Hematopoietic multipotent progenitor cell treated with erythropoietin and hydrocortisone succinate and interleukin-3 and kit ligand, for 6 days (in vitro differentiated cells): ENCODE measurements at places on chromosomes 11 and 22.

DNA sequence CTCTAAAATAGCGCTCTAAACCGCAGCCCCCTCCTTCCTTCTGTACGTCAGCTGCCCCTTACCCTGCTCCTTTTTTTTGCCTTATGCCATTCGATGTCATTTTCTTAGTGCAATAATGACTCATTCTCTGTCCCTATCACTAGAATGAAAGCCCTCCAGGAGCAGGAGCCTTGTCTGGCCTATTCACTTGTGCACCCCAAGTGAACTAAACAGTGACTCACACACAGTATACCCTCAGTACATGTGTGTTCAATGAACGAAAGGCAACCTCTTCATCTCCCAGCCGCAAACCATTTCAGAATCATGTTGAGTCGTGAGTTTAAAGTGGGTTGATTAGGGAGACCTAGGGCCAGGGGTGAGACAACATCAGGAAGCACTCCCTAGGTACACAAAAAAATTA, 50.7 kb upstream of the SPATA19 start:
- no peak for DNase-seq

DNA sequence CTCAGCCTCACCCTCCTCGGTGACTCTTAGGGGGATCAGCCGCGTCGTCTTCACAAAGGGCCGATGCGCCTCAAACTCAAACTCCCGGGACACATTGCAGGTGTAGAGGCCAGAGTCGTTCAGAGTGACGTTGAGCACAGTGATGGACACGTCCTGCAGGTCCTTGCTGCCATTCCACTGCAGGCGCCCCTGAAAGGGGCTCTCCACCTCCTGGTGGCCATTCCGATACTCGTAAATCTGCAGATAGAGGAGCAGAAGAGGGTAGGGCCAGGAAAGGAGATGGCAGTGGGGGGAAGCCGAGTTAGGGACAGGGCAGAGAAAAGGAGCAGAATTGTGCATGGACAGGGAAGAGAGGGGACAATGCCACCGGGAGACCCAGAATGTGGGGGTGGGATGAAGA, 12.0 kb downstream of the SCN3B start:
- DNase-seq: no peak

DNA sequence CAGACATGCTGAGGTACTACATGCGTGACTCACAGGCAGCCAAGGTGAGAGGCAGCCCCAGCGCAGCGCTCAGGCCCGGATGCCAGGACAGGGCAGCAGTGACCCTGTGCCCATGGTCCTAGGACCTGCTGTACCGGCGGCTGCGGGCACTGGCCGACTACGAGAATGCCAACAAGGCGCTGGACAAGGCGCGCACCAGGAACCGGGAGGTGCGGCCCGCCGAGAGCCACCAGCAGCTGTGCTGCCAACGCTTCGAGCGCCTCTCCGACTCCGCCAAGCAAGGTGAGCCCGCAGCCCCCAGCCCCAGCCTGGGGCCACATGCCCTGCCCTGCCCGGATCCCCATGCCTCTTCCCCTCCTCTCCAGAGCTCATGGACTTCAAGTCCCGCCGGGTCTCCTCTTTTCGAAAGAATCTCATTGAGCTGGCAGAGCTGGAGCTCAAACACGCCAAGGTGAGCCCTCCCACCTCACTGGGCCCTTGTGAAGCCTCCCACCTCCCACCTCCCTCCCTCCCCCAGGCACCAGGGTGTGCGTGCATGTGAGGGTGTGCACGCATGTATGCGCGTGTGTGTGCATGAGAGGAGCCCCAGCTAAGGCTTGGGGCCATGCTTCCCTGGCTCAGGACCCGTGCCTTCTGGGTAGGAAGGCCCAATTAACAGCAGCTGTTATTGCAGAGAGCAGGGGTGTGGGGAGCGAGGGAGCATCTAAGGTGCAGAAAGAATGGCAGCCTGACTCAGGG, 5.3 kb downstream of the CFL1 start:
- DNase-seq: peak; percentile 2

GRCh38 chr11:69215784-69216415, 60.2 kb downstream of the SMIM38 start:
- no peak for DNase-seq

DNA sequence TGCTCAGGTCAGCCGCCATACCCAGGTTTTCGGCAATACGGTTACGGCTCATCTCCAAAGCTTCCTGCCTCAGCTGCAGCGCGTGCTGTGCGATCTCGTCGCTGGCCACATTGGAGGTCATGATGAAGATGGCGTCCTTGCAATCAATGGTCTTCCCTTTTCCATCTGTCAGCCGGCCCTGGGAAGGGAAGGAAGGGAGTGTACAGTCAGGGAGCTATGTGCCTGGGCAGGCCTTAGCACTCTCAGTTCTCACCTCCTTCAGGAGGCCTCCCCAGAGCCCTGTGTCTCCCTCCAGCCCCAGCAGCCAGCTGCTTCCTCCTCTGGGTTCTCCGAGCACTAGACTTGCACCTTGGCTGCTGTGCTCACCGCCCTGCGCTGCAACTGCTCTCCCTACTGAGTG, 51.5 kb upstream of the PHOX2A start:
- DNase-seq: no peak

GRCh38 chr11:66683877-66684276, 6.2 kb upstream of the RBM4B start:
- DNase-seq: no peak

- DNase-seq: no peak
These were observed 69.7 kb upstream of the SLC6A5 start for GRCh38 chr11:20529757-20530156.

- peak; percentile 6 for DNase-seq
These were observed 161.9 kb downstream of the INSC start for GRCh38 chr11:15276621-15277020.

- no peak for DNase-seq
These were observed 3.8 kb upstream of the INCENP start for GRCh38 chr11:62120001-62120400.

DNA sequence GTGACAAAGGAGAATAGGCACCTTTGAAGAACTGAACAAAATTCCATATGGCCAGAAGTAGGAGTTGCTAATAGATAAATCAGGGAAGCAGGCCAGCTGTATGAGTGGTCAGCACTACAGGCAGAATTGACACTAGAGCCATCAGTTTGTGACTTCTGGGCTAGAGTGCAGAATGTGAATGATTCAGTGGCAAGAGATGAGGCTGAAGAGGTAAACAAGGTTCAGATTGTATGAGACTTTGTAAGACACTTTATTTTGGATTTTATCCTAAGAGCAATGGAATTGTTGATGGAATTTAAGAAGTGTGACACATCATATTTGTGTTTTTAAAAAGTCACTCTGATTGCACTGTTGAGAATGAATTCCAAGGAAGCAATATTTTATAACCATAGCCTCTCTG, 12.9 kb downstream of the BIRC3 start:
- no peak for DNase-seq

DNA sequence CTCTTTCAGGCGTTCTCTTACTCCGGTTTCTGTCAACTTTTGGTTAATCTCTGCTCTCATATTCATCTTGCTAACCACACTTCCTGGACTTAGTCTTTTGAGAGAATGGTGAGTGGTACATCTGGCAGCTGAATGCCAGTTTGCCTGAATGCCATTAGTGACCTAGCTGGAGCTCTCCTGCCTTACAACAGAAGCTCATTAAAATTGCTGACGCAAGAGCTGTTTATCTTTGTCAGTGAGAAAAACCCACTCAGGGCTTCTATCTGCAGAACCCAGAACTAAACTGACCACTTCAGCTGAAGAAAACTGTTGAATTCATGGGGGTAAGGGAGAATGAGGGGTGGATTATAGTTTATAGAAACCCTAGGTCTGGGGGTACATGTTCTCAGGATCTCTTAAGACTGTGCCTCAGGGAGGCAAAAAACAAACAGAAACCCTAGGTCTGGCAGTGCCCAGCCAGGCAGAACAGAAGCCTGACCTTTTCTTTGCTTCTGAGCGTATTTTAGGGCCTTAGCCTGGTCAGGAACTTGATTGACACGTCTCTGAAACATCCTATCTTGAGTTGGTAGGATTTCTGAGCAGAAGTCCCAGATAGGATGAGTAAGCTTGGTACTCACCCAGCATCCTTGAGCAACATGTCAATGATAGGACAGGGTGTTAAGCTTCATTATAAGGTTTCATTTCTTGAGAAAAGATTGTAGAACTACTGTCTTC, 52.8 kb upstream of the YWHAH start:
- peak; percentile 79 for DNase-seq

DNA sequence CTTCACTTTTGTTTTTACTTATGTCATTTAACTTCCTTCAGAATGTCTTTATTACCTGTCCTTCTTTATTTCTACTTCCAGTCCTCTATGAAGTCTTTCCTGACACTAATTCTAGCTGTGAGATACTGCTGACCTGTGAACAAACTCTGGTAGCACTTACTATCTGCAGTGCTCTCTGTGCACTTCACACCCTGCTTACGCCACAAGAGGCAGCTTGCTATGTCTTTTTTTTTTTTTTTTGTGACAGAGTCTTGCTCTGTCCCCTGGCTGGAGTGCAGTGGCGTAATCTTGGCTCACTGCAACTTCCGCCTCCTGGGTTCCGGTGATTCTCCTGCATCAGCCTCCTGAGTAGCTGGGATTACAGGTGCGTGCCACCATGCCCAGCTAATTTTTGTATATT, 10.7 kb downstream of the STIM1 start:
- DNase-seq: peak; percentile 80

DNA sequence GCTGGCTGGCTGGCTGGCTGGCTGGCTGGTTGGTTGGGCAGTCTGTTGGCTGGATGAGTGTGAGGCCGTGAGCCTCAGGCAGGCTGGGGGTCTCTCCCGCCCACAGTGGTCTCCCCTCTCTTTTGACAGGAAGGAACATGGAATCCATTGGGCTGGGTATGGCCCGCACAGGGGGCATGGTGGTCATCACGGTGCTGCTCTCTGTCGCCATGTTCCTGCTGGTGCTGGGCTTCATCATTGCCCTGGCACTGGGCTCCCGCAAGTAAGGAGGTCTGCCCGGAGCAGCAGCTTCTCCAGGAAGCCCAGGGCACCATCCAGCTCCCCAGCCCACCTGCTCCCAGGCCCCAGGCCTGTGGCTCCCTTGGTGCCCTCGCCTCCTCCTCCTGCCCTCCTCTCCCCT, 1.9 kb downstream of the UPK2 start:
- DNase-seq: no peak

DNA sequence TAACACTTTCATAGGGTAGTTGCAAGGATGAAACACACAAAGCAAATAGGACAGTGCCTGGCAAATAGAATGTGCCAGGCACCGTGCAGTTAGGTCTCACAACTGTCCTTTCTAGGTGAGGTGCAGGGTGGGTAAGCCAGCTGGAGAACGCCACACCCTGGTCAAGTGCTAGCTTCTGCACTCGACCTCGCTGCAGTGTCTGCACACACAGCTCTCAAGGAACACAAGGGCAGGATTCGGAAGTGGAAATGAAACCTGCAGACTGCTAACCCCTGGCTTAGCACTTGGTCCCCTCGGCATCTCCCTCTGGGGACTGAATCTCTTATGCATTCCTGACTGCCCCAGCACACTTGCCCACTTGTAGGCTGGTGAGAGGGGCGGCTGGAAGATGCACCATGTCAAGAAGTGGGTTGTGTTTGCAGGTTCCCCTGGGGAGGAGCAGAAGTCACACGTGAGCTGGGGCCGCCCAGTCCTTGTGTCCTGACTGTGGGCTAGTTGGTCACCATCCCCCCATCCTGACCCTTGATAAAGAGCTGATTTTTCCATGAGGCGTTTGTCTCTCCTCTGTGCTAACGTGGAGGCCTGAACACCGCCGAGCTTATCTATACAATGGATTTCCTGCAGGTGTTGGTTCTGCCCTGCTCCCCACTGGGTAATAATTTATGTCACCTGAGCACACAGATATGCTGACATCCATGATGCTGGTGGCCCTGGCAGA, 89.0 kb downstream of the MICAL2 start:
- no peak for DNase-seq

- no peak for DNase-seq
These were observed 20.0 kb upstream of the TALDO1 start for GRCh38 chr11:727281-727701.

- no peak for DNase-seq
These were observed 6.9 kb upstream of the SORL1 start for GRCh38 chr11:121445071-121445768.

DNA sequence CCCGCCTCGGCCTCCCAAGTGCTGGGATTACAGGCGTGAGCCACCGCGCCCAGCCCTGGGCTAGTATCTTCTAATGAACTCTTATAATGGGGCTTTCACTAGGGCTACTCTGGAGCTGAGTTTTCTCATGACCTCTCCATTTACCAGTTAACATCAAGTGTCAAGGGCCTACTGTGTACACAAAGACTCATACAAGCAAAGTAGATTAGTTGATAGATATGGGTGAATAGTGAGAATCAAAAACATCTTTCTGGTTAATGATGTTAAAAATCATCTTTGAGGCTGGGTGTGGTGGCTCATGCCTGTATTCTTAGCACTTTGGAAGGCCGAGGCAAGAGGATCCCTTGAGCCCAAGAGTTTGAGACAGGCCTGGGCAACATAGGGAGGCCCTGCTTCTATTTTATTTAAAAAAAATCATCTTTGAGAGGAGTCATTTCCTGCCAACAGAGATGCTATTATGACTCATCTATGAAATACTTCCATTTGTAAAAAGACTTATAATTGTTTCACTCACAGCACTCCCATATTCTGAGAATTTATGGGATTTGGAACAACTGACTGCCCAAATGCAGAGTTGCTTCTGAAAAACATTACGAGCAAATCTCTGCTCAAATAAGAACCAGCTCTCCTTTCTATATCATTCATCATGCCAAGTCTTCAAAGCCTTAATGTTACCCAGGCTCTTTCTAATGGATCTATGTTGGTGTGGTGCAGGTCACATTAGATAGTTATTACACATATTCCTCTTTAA, 57.0 kb downstream of the GDPD4 start:
- no peak for DNase-seq

DNA sequence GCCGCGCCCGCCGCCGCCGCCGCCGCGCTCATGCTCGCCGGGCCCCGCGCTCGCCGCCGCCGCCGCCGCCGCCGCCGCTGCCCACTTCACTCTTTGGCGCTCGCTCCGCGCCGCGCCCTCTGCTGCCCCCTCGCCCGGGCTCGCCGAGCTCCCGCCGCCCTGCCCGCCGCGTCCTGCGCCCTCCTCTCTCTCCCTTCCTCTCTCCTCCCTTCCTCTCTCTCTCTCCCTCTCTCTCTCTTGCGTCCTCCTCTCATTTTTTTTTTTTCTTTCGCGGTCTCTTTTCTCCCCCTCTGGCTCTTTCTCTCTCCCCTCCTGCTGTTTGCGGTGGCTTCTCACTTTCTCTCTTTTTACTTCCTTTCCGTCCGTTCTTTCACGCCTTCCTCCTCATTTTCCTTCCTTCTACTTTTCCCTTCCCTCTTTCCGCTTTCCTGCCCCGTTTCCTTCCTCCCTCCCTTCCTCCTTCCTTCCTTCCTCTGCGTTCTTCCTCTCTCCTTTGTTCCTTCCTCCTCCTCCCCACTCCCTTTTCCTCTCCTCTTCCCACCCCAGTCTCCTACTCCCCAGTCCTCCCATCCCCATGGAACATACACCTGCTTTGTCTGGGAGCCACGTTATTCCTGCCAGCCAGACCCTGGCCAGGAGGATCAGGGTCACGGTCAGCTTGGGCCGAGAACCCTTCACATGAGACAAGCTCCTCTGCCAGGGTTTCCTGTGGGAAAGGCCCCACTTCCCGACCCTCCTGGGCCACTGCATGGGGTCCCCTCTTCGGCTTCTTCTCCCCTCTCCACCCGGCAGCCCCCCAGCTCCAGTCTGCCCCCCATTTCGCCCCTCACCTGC, 19.3 kb upstream of the SHISAL1 start:
- DNase-seq: no peak

GRCh38 chr22:35977136-35977535, 51.5 kb downstream of the RBFOX2 start:
- no peak for DNase-seq
